ENCODE measurements at places on chromosomes 4 and X.

DNA sequence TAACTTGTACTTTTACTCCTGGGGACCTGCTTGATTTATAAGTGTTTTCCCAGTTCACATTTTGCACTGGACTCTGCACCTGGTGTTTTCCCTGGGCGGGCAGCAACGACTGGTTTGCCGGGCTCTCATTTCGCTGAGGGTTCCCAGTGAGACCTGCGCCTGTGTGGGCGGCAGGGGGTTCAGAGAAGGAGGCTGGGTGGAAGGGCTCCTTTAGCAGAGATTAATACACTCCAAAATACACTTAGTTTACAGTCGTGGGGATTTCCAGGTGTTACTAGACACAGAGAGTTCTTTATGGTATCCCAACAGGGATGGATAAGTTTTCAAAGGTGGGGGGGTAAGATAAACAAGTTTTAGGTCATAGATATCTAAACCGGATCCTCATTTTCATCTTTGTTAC, 53.0 kb upstream of the SHISA3 start:
- no peak for DNase-seq

DNA sequence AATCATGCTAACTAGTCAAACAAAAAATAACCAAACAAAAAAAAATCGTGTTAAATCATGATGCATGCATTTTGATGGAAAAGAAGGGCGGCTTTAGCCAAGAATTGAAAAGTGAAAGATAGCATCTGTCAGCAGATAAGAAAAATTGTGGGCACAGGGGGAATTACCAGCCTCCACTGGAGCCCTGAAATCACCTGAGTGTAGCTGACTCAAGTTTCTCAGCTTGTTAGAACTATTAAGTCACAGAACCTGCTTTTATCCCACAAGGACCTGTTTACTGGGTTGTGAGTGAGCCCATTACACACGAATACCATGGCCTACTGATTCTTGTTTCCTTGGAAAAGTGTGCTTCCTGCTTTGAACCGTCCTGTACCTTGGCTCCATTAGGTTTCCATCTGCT, 85.2 kb downstream of the COX18 start:
- DNase-seq = no peak

- no peak for DNase-seq
Measured at GRCh38 chr4:14529653-14530052, 472.6 kb upstream of the CPEB2 start.

DNA sequence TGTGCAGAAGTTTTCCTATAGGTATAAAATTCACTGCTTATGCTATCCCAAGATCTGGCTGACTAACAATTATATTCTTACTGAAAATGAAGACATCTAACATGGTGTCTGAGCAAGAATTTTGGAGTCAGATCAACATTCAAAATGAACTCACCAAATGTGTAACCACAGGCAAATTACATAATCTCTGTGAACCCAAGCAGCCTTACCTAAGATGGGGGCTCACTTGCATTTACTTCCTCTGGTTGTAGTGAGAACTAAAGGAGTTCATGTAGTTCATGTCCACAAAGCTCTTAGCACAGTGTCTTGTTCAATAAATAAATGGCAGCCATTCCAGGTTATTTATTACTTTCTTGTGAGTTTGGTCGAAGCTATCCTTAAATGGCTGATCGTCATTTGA, 163.9 kb upstream of the LCORL start:
- no peak for DNase-seq

DNA sequence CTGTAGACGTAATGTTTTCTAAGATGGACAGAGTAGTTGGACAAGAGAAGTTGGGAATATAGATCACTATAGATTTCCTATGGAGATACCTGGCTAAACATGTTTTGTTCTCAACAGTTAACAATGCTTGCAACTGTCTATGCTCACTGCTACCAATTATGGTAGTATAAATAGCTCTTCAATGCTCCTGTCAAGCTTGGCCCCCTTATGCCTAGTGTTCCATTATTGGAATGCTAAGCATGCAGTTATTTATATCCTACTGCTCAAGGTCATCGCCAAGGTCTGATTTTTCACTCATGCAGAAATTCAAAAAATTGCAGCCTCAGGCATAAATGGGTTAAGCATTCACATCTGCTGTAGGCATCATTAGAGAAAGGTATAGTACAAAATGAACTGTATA, 519.0 kb downstream of the IL15 start:
- no peak for DNase-seq

GRCh38 chr4:158993891-158994290, 109.0 kb upstream of the RAPGEF2 start:
- DNase-seq = no peak

- DNase-seq = no peak
Measured at GRCh38 chr4:29805245-29805644, 914.9 kb upstream of the PCDH7 start.

GRCh38 chrX:97452283-97452682, 568.6 kb downstream of the RPA4 start:
- DNase-seq = no peak

DNA sequence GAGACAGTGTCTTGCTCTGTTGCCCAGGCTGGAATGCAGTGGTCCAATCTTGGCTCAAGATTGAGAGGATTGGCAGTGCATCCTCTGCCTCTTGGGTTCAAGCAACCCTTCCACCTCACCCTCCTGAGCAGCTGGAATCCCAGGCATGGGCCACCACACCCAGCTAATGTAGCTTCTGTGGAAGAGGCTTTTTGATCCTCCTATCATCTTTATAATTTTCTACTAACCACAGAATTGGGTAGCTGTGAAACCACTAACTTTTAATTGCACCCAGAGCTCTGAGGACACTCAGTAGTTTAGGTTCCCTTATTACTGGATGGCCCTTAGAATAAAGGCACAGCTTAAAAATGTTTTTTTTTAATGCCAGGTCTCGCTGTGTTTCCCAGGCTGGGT, 8.9 kb upstream of the AGA start:
- DNase-seq = no peak

DNA sequence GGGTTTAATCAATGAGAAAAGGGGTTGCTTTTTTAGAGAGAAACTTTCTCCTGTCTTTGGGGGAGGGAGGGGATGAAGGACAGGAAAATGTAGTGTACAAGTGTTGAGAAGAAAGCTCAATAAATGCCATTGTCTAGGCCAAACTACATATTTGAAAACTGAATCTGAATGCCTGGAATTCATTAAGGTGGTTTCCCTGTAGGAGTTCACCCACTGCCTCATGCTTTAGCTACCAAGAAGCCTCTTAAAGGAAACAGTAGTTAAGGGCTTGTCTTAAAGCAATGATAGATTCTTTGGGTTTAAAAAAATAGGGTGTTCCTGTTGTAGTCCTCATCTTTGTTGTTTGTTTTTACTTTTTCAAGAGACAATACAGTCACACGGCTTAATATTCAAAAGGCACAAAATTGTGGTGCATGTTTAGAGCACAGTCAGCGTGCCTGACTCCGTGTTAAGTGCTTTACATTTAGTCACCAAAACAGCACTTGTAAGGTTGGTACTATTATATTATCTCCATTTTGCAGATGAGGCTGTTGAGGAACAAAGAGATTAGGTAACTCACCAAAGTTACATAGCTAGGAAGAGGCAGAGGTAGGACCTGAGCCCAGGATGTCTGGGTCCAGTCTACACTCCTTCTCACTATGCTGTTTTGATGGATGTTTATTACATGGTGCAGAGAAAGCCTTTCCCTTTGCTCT, 46.0 kb downstream of the FNIP2 start:
- no peak for DNase-seq

- no peak for DNase-seq
Measured at GRCh38 chrX:116238093-116238492, 67.5 kb downstream of the AGTR2 start.

GRCh38 chrX:100980608-100981497, 11.3 kb downstream of the ARL13A start:
- peak; percentile 85 for DNase-seq

GRCh38 chr4:93232883-93233282, 595.7 kb upstream of the ATOH1 start:
- no peak for DNase-seq

DNA sequence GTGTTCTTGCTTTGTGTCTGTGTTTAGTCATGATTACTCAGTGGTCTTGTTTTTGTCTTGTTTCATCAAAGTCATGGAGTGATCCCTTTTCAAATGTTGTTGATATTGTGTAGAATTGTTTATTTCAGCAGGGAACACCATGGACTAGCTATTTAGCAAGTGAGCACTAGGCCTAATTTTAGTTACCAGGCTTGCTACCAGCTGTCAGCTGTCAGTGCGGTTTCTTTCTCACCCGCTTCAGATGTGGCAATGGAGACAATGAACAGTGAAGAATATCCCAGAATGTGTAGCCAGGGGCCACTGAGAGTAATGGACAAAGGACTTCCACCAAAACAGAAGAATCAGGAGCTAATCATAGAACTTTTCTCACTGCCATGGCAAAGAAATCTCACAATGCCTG, 432.8 kb upstream of the FMR1 start:
- no peak for DNase-seq

DNA sequence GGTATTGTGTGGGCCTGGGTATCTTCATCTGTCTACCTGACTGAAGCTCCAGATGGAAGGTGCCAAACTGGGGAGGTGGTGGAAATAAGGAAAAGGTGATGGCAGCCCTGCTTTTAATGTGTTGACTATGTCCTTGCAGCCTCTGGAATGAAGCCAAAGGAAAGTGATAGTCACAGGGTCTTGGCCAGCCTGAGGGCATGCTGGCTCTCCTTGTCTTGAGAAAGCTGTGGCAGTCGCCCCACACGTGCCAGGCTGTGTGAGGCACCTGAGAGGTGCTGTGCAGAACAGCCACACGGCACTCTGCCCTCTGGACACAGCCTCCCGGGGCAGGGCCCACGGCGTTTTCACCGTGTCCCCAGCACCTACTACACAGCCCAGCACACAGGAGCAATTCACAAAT, 77.6 kb downstream of the NAT8L start:
- peak; percentile 40 for DNase-seq

- DNase-seq = no peak
Measured at GRCh38 chr4:149102765-149103164, 660.6 kb upstream of the NR3C2 start.

DNA sequence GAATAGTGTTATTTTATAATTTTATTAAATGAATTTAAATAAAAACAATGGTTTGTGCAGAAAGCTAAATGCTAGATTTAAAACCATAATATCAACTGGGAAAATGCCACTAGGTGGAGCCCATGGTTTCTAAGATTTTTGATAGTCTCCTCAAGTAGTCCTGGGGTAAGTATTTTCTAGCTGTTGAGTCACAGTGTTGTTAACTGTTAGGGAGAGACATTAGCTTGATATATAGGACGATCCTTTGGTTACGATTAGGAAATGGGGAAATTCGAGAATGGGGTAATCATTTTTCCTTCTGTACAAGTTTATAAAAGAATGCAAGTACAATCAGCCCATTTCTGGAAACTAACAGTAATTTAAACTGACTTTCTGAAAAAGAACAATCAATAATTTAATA, 378.4 kb downstream of the ANKRD50 start:
- peak; percentile 36 for DNase-seq

DNA sequence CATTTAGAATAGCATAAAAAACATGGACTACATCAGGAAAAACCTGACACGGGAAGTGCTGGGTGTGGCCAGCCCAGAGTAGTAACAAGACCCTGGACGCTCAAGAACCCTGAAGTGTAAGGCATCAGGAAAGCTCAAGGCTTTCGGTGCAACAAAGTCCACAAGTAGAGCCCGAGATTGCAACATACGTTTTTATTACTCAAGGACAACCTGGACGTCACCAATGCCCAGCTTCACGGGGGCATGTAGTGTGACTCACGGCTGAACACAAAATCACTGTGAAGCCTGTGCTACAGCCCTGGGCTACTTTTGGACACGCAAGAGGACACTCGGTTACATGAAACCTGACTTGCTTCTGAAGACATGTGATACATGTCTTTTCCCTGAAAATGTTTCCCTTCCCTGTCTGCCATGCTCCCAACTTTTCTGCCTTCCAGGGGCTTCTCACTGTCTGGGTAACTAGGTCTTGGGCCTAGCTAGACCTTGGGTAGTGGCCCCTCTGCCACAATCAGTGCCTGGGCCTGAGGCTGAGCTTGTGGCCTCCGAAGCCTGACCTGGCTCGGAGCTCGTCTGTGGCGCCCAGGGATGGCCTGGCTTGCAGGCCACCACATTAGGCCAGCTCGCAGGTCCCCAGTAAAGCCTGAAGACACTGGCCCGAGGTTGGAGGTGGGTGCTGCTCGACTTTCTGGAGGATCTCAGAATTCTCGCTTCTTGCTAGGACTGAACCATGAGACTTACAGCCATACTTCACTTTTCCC, 9.2 kb downstream of the IRAK1 start:
- no peak for DNase-seq

GRCh38 chr4:105990933-105991332, 95.7 kb downstream of the NPNT start:
- peak; percentile 86 for DNase-seq

Data from Calu3 (cell line).